ENCODE measurements at places on chromosomes 5 and 9.

DNA sequence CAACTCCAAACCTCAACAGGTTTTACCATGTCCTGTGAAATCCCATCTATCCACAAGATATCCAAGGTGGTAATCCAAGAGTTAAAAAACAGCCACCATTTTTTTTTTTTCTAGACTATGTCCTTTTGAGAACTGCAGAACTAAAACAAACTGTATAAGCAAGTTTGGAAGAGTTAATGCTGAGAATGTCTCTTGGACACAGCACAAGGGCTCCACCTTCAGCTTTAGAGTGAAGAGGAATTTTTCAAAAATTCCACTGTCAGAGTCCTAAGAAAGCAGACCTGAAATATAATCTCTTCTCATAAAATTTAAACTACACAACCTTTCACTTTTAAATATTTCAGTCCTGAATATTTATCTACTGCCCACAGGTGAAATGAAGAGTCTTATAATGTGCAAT, 167.8 kb upstream of the CCNG1 start:
- DNase-seq = no peak

- no peak for DNase-seq
Measured at GRCh38 chr9:82895822-82896110, 167.2 kb downstream of the RASEF start.

DNA sequence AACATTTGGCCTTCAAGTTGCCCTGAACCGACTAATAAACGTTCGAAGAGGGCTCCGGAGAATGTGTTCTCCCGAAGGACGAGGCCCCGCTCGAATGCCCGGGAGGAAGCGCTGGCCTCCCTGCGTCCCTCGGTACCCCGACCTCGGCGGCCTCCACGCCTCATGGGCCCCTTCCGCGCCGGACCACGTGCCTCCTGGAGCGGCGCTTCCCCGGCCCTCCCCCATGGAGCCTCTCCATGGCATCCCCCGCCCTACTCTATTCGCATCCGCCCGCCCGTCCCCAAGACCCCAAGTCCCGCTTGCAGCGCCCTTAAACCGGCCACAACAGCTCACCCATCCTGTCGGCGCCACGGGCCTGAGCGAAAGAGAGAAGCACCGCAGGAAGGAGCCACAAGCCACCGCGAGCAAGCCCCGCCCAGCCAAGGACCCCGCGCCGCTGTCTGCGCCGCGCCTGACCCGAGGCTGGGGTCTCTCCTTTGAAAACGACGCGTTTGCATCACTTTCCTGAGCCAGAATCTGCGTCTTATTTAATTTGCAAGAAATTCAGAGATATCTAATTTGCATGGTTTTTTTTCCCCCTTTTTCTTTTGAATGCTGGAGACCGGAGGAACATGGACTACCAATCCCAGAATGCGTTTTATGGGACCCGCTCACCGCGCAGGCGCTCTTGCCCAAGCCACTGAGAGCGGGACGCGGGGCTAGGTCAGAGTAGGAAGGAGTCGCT, at the start of gene RPS23:
Gene RPS23, minus strand, starts transcription at position 368 of the 724 bp plus-strand sequence. Its CDS starts 31 bp downstream, at position 337.
- DNase-seq = peak; percentile 94

GRCh38 chr5:53503562-53504218, 23.3 kb downstream of the FST start:
- DNase-seq = no peak

DNA sequence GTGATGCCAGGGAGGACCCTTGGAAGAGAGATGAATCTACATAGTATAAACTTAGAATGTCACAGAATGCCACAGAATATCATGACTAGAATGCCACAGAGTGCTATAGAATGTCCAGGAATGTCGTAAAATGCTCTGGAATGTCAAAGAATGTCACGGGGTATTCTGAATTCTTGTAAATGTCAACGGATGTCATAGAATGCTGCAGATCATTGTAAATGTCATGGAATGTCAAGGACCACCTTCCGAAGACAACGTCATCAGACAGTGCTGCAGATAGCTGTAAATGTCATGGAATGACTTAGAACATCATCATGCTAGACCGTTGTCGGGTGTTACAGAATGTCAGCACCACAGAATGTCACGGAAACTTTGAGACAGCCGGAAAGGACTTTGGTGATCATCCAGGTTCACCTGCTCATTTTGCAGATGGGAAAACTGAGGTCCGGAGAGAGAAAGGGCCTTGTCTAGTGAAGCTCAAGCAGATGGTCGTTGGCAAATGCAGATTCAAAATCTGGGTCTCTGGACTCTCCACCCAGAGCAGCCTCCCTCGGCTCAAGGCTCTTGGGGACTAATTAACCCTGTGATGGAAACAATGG, 117.1 kb downstream of the LHX2 start:
- no peak for DNase-seq

GRCh38 chr9:136403538-136403914, 3.6 kb upstream of the SNAPC4 start:
- DNase-seq = no peak

GRCh38 chr9:20640331-20641187, 18.3 kb upstream of the MLLT3 start:
- DNase-seq = peak; percentile 88

GRCh38 chr5:153905219-153905618, 133.5 kb downstream of the FAM114A2 start:
- peak; percentile 55 for DNase-seq

GRCh38 chr5:127612441-127613141, 36.3 kb upstream of the CTXN3 start:
- no peak for DNase-seq

DNA sequence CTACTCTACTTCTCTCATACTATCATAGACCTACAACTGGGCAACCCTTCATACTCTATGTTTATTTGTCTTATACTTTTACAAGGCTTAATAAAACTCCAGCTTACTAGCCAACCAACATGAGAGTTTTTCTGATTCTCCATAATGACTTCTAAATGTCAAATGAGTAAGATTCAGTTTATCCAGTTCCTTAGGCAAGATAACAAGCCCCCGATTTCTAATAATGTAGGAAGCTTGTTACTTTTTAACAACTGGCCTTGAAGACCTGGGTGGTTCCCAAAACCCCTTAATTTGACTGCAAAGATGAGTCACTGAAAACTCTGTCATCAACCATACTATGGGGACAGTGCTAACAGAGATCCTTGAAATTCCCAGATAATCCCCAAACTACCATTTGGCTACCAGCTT, 294.6 kb upstream of the ACTBL2 start:
- DNase-seq = no peak

DNA sequence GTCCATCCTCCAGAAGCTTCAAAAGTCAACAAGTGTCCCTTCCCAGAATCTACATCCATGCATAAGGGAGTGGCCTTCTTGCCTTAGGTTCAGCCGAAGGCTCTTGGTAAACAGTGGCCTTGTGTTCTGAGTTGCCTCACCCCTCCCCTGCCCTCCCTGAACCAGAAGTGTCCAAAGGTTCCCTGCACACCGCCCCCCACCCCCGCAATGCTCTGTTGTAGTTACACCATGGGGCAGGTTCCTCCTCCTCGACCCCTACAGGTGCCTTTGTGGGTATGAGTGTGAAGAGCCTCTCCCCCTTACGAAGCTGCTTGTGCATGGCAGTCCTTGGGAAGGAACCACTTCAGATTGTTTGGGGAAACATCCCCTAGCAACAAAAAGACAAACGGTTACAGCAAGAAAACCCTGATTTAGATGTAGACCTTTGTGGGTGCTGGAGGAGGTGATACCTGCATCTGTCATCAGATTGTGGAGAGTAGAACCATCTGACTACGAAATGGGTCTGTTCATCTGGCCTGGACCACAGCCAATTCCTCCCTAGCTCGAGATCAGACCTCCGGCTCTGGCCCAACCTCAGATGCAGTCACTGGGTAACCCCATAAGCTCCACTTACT, 7.1 kb downstream of the SPACA9 start:
- no peak for DNase-seq

DNA sequence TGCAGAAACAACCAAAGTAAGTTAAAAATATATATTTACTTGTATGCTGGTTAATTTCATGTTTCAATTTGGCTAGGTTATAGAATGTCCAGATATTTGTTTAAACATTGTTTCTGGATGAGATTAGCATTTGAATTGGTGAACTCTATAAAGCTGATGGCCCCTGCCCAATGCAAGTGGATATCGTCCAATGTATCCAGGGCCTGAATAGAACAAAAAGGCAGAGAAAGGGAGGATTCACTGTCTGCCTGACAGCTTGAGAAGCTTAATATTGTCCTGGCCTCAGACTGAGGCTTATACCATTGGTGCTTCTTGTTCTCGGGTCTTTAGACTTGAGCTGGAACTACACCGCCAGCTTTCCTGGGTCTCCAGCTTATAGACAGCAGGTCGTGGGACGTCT, 446.7 kb upstream of the ACTBL2 start:
- DNase-seq = peak; percentile 24

GRCh38 chr9:98838155-98838867, 30.8 kb downstream of the GALNT12 start:
- DNase-seq = peak; percentile 19

GRCh38 chr9:38003230-38003629, 65.8 kb downstream of the SHB start:
- no peak for DNase-seq

DNA sequence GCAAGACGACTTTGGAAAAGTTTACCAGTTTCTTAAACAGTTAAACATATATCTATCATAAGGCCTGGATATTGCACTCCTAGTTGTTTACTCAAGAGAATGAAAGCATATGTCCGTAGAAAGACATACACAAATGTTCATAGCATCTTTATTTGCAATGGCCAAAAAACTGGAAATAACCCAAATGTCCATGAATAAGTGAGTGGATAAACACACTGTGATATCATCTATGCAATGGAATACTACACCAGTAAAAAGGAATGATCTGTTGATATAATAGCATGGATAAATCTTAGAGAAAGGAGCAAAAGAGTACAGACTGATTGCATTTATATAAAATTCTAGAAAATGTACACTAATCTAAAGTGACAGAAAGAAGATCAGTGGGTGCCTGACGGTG, 28.0 kb upstream of the VCAN start:
- DNase-seq = no peak

- DNase-seq = no peak
Measured at GRCh38 chr5:109982966-109983534, 293.3 kb downstream of the MAN2A1 start.

GRCh38 chr9:92644278-92644677, 25.7 kb downstream of the IPPK start:
- no peak for DNase-seq

- DNase-seq = no peak
Measured at GRCh38 chr5:108905805-108906204, 158.1 kb downstream of the FER start.

- DNase-seq = no peak
Measured at GRCh38 chr5:55480781-55481180, 54.0 kb downstream of the PLPP1 start.

DNA sequence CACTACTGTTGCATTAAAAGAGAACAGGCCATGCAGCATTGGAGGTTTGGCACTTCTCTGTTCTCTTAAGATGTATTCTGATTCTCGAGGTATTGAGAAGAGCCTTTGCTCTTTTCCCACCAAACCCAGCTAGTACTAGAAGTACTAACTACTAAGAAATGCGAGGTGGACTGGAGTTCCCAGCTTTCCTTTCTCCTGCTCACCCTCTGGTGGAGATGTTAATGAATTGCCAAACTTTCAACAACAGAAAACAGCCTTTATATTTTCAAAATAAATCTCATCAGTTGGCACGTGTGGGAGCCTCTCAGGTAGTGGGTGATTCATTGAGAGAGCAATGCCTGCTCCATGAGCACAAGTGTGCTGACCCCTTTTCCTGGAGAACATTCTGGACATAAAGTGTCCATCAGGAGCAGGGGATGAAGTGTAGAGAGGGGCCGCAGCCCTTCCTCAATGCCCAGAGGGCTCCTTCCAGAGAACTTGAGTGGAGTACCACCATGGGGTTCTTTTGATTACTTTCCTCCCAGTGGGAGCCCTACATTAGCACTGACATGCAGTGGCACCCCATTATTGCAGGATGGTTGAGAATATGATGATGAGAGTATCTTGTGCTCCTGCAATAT, 45.7 kb downstream of the TMEM174 start:
- no peak for DNase-seq

DNA sequence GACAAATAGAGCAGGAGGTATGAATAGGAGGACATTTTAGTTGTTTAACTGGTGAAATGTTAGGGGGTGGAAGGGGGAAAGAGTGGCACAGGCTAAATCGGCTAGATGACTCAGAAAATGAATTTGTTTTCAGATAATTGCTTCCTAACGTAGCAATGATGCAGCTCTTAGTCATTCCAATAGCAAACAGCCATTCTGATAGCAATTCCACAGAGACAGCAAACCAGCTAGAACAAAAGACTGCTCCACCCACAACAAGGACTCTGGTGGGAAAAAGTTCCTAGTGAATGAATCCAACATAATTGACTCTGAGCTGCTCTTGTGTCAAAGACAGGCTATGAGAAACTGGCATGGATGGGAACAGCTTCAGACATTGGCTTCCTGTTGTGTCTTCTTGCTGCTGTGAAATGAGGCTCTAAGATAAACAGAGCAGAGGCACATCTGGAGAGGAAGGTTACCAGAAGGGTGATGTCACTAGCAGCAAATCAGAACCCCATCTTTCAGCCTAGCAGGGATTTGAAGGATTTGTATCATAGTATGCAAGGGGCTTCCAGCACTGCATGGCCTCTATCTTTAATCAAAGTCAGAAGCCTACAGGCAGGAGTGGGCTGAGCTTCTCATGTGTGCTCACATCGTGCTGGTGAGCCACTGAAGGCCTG, 28.1 kb upstream of the F2RL1 start:
- no peak for DNase-seq

GRCh38 chr5:135028791-135029476, 5.1 kb downstream of the PITX1 start:
- no peak for DNase-seq

- no peak for DNase-seq
Measured at GRCh38 chr5:82884821-82885471, 192.2 kb downstream of the TMEM167A start.

DNA sequence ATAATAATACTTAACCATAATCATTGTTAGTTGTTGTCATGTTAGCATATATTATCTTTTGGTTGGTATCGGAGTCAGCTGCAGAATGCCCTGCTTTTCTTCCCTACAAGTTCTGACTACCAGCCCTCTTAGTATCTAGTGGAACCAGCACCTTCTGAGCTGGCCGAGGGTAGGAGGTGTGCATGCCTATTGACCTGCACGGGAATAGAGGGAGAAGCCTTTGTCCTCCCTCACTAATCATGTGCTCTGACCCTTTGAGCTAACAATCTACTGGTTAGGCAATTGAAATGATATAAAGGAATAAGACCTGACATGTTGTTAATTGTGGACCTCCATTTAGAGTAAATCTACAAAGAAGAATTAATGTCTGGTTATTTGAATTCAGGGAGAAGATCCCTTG, 4.1 kb downstream of the PCSK5 start:
- DNase-seq = no peak

- no peak for DNase-seq
Measured at GRCh38 chr5:127233590-127233989, 57.0 kb upstream of the MEGF10 start.

DNA sequence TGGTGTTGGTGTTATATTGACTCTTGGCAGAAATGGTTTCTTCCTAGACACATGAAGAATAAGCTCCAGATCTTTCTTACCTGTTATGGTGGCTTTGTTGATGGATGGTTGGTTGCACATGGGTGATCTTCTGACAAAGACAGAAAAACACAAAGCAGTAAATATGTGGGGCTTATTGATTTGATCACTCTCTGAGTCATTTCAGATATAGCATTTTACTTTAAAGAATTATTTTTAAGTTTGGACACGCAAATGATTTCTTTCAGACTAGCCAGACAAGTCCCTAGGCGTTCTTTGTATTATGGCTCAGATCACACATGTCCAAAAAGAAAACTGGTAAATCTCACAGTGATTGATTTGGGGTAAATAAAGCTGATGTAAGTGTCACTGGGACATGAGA, 597.6 kb downstream of the RAB3C start:
- no peak for DNase-seq

All from spinal cord (tissue), 10 donors.